Aorta (tissue), 5 donors: ENCODE measurements at places on chromosomes 5 and 9. TPM values are rescaled to one million over a fixed set of nuclear protein-coding genes. Genes with fewer than 3 reads are reported as not detected.

The ENTREP1 gene
- polyA plus RNA-seq = 3.4 TPM

The CCDC171 gene
- polyA plus RNA-seq = 0.13 TPM

The RLN1 gene
- not detected for polyA plus RNA-seq

The FBP2 gene
- 0.49 TPM for polyA plus RNA-seq

The OSMR gene
- polyA plus RNA-seq = 4.6 TPM

The SQSTM1 gene
- polyA plus RNA-seq = 358 TPM

The ENTR1 gene
- 47.2 TPM for polyA plus RNA-seq

The PFN3 gene
- not detected for polyA plus RNA-seq

The INSL6 gene
- polyA plus RNA-seq = not detected

The SHOC1 gene
- not detected for polyA plus RNA-seq

DNA sequence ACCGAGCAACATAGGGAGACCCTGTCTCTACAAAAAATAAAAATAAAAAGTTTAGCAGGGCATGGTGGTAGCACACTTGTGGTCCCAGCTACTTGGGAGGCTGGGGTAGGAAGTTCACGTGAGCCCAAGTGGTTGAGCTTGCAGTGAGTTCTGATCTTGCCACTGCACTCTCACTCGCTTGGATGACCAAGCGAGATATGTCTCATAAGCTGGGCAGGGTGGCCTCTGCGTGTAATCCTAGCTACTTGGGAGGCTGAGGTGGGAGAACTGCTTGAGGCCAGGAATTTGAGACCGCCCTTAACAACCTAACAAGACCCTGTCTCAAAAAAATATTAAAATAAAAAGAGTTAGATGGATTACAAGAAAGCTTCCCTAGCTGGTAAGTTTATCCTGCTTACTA, 32.5 kb downstream of the RASA1 start:
- no peaks in the 10 kb centered on the region for H3K4me1 ChIP-seq
- no peak for DNase-seq
- H3K27ac ChIP-seq = no peak overlapping the region
- no peak overlapping the region for H3K4me3 ChIP-seq
- no peaks in the 10 kb centered on the region for H3K36me3 ChIP-seq

- DNase-seq = no peak
- H3K27me3 ChIP-seq = no peaks in the 10 kb centered on the region
- H3K4me3 ChIP-seq = no peak overlapping the region
- no peaks in the 10 kb centered on the region for H3K36me3 ChIP-seq
Observed at GRCh38 chr9:4333231-4333740, 33.4 kb upstream of the GLIS3 start.

- H3K27ac ChIP-seq = no peak overlapping the region
- H3K27me3 ChIP-seq = no peaks in the 10 kb centered on the region
- H3K36me3 ChIP-seq = no peaks in the 10 kb centered on the region
- DNase-seq = no peak
- no peak overlapping the region for H3K4me3 ChIP-seq
- H3K4me1 ChIP-seq = no peaks in the 10 kb centered on the region
Observed at GRCh38 chr5:104909803-104910202, 1347.2 kb upstream of the NUDT12 start.

- no peak for DNase-seq
- H3K4me3 ChIP-seq = no peak overlapping the region
- no peaks in the 10 kb centered on the region for H3K4me1 ChIP-seq
- no peak overlapping the region for H3K27ac ChIP-seq
Observed at GRCh38 chr5:97162045-97162444, 19.6 kb upstream of the LIX1 start.

DNA sequence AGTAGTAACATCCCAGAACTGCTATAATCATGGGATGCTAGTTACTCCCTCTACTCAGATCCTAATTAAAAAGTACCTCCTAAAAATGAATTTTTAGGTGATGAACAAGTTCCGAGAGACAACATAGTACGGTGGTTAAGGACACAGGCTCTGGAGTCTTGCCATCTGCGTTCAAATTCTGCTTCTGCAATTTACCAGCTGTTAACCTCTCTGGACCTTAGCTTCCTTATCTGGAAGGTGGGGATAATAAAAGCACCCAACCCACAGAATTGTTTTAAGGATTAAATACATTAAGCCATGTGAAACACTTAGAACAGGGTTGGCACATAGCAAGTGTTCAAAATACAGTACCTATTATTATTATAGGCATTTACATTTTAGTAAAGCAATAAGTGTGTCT, 77.5 kb upstream of the XPA start:
- H3K27me3 ChIP-seq = no peaks in the 10 kb centered on the region
- no peak for DNase-seq
- no peaks in the 10 kb centered on the region for H3K36me3 ChIP-seq
- H3K4me1 ChIP-seq = no peaks in the 10 kb centered on the region
- no peak overlapping the region for H3K4me3 ChIP-seq
- no peak overlapping the region for H3K27ac ChIP-seq

GRCh38 chr5:142012186-142012785, 541 bp downstream of the GNPDA1 start:
- H3K4me3 ChIP-seq = peak overlapping the region; percentile 63
- H3K4me1 ChIP-seq = no peaks in the 10 kb centered on the region
- no peak overlapping the region for H3K27ac ChIP-seq
- H3K27me3 ChIP-seq = no peaks in the 10 kb centered on the region
- peak; percentile 82 for DNase-seq
- H3K36me3 ChIP-seq = no peaks in the 10 kb centered on the region

- H3K27me3 ChIP-seq = no peaks in the 10 kb centered on the region
- no peak overlapping the region for H3K4me3 ChIP-seq
- no peaks in the 10 kb centered on the region for H3K36me3 ChIP-seq
- H3K27ac ChIP-seq = no peak overlapping the region
Observed at GRCh38 chr5:69029292-69029691, 64.5 kb upstream of the SLC30A5 start.

DNA sequence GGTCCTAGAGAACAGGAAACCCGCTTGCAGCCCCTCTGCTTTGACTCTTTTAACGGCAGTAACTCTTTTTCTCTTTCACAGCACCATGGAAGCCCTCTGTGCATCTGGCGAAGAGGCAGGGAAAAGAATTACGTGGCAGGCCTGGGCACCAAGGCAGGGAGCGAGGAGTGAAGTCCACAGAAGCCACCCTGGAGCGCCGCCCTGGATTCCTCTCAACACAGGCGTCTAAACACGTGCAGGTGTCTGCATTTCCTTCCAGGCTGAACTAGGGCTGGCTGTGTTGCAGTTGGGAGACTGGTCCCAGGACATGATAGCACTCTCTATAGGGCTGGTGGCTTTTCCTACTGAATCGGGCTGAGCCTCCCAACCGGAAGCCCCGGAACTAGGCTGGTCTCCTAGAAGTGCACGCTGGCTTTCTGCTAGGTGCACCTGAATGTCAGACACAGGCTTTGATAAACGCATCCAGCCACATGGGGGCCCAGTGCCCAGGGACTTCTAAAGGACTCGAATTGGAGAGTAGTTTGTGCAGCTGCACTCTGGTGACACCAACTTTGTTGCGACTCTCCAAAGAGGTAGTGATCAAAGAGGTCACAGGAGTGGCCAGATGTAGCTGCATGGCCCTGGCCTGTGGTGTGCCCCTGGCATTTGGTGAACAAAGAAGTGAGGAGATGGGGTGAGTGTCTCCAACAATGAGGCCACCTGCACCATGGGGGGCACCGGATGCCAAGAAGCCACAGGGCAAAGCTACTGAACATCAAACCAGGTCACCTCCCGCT, 54.5 kb downstream of the AK8 start:
- no peak overlapping the region for H3K27ac ChIP-seq
- no peaks in the 10 kb centered on the region for H3K36me3 ChIP-seq
- H3K27me3 ChIP-seq = no peaks in the 10 kb centered on the region
- no peak overlapping the region for H3K4me3 ChIP-seq

DNA sequence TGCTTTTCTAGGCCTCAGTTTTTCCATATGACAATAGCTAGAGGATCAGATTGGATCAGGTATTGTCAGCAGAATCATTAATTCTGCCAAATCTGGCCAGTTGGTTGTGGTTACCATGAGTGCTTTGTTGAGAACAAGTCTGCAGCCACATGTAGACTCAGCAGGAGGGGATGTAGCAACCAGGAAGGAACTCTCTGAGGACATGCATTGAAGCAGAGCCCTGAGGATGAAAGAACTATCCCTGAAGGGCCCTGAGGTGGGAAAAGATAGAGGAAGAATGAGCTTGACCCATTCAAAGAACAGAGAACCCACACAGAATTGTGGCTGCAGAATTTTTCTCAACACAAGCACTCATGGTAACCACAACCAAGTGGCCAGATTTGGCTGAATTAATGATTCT, 60.1 kb upstream of the AFAP1L1 start:
- no peak overlapping the region for H3K4me3 ChIP-seq
- no peaks in the 10 kb centered on the region for H3K36me3 ChIP-seq
- H3K27me3 ChIP-seq = no peaks in the 10 kb centered on the region
- H3K27ac ChIP-seq = no peak overlapping the region

GRCh38 chr5:133341296-133341695, 271.0 kb downstream of the FSTL4 start:
- H3K27ac ChIP-seq = no peak overlapping the region
- H3K36me3 ChIP-seq = no peaks in the 10 kb centered on the region
- no peak for DNase-seq
- no peaks in the 10 kb centered on the region for H3K4me1 ChIP-seq
- H3K27me3 ChIP-seq = no peaks in the 10 kb centered on the region
- H3K4me3 ChIP-seq = no peak overlapping the region

DNA sequence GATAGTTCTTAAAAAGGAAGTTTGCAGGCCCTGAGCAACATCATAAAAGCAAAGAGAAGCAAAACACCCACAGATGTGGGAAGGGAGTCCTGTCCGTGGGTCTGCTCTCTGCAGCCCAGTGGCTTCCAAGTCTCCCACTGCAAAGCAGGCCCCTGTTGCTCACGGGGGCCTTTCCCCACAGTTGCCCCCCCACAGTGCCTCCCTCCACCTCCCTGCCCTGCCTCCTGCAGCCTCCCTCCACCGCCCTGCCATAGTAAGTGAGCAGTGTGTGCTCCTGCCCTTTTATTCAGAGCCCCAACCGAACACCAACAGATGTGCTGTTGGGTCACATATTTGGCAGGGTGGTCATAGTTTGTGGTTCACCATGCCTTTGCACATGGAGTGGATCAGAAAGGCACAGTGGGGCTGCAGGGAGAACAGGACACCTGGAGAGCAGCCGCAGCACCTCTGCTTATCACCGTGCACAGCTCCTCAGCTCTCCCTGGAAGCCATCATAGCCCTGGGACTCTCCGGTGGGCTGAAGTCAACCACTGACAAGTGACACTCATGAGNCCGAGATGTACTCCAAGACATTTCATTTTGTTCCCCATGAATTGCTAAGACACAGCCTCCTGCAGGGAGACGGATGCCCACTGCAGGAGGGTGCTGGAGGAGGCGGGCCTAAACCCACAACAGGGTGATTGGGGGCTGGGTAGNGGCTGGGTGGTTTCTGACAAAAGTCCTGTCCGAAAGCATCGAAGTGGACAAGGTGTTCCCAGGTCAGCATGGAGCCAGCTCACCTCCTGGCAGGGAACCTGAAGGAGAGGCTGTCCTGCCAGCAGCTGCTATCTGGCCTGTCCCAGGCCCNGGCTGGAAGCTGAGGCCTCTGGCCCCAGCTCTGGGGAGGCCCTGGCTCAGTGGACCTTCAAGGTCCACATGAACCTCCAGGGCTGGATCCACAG, 278.9 kb downstream of the GADD45G start:
- peak; percentile 56 for DNase-seq
- no peaks in the 10 kb centered on the region for H3K27me3 ChIP-seq
- no peak overlapping the region for H3K27ac ChIP-seq
- no peaks in the 10 kb centered on the region for H3K4me1 ChIP-seq
- no peaks in the 10 kb centered on the region for H3K36me3 ChIP-seq

DNA sequence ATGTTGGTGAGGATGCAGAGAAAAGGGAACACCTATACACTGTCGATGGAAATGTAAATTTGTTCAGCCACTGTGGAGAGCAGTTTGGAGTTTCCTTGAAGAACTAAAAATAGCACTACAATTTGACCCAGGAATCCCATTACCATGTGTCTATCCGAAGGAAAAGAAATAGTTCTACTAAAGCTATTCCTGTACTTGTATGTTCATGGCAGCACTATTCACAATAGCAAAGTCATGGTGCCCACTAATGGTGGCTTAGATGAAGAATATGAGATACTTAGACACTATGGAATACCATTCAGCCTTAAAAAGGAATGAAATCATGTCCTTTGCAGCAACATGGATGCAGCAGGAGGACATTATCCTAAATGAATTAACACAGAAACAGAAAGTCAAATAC, 50.2 kb upstream of the CAST start:
- H3K27me3 ChIP-seq = no peaks in the 10 kb centered on the region
- DNase-seq = no peak
- no peaks in the 10 kb centered on the region for H3K36me3 ChIP-seq
- H3K4me1 ChIP-seq = no peaks in the 10 kb centered on the region
- H3K4me3 ChIP-seq = no peak overlapping the region

- no peak overlapping the region for H3K4me3 ChIP-seq
- no peaks in the 10 kb centered on the region for H3K27me3 ChIP-seq
- no peaks in the 10 kb centered on the region for H3K36me3 ChIP-seq
- DNase-seq = no peak
- peaks cover 2% of the 10 kb centered on the region for H3K4me1 ChIP-seq
Observed at GRCh38 chr5:175246889-175247520, 197.0 kb downstream of the DRD1 start.

DNA sequence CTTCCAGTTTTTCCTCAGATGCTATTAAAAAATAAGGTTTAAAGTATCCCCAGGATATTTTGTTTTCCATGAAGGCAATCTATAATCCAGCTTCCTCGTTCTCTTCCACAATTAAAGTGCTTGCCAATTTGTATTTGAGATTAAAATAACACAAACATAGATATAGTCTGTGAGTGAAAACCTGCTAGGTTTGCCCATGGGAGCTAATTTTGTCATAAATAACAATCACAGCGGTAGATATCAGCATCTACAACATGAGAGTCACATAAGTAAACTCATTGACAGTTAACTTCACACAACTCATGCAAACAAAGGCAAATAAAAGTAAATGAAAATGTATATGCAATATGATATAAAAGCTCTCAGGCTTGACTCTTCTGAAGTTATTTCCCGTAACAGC, 29.2 kb upstream of the RASGRF2 start:
- H3K27me3 ChIP-seq = no peaks in the 10 kb centered on the region
- H3K36me3 ChIP-seq = no peaks in the 10 kb centered on the region
- no peak for DNase-seq
- no peak overlapping the region for H3K4me3 ChIP-seq

DNA sequence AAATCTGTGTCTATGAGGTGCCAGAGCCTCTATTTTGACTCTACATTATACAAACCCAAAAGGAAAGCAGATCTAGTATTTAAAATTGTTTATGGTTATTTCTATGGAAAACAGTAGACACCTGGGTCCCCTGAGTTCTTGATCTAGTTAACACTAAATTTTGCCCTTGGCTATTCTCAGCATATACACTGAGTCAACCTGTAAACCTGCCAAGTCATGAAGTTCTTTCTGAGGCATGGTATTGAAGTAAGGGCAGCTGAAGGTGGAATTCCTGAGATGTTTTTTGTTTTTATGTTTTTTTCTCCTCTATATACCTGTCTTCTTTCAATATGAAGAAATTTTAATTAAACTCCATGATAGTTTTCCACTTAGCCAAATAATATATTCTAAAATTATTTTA, 120.2 kb downstream of the PDE4D start:
- H3K27ac ChIP-seq = no peak overlapping the region
- H3K4me3 ChIP-seq = no peak overlapping the region
- H3K27me3 ChIP-seq = no peaks in the 10 kb centered on the region
- no peaks in the 10 kb centered on the region for H3K36me3 ChIP-seq
- no peak for DNase-seq
